ENCODE measurements at places on chromosomes 1 and 21. TPM values are rescaled to one million over a fixed set of nuclear protein-coding genes. Genes with fewer than 3 reads are reported as not detected.

The RHOU gene
- 1.2 TPM for total RNA-seq

The AQP10 gene
- not detected for total RNA-seq

The ANP32E gene
- total RNA-seq, result 22.2 TPM

The IL23R gene
- total RNA-seq, result not detected

The MTMR11 gene
- 2.2 TPM for total RNA-seq

The RBM11 gene
- total RNA-seq, result not detected

The EVA1B gene
- 132 TPM for total RNA-seq

The RGSL1 gene
- total RNA-seq, result not detected

The RNF186 gene
- not detected for total RNA-seq

The LEFTY1 gene
- total RNA-seq, result not detected

The FAM163A gene
- total RNA-seq, result 1.5 TPM

The KIRREL1 gene
- 86.7 TPM for total RNA-seq

Measured in glomerular endothelial cell (primary cell).